ENCODE measurements at places on chromosomes 16 and 17.

DNA sequence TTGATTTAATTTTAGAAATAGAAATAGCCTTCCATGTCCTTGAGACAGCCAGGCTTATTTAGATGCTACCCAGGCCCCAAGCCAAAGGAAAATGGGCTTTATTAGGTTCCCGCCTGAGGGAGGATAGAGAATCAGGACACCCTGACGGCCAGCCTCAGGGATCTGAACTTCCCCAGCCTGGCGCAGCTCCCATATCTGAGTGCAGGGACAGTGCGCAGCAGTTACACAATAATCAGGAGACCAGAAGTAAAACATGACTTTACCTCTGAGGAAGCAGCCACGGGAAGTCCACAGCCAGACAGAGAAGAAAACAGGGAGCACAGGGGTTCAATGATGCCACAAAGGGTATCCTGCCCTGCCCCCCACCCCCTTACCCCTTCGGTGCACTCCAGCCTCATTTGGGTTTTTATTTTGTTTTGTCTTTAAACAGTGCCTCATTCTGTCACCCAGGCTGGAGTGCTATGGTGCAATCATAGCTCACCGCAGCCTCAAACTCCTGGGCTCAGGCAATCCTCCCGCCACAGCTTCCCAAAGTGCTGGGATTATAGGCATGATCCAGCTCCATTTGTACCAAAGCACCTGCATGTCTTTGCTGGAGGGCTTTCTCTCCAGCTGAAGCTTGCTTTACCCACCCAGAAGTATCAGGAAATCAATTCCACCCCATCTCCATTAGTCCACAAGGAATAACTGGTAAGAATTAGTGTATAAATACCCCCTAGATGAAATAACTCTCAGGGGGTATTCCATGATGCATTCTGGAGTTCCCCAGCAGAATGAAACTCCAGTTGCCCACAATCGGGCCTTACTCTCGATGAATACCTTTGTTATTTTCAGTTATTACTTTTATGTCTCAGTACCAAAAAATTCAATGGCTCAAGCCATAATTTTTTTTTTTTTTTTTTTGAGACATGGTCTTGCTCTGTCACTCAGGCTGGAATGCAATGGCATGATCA is 21.9 kb downstream of the ORC6 start:
- no peak for DNase-seq

- DNase-seq, result peak; percentile 65
These were observed at the start of gene ZBTB4 for GRCh38 chr17:7479213-7480088. TSS of gene ZBTB4 (minus strand) at chr17:7479631. CDS start at chr17:7466801, 12,830 bp downstream.

DNA sequence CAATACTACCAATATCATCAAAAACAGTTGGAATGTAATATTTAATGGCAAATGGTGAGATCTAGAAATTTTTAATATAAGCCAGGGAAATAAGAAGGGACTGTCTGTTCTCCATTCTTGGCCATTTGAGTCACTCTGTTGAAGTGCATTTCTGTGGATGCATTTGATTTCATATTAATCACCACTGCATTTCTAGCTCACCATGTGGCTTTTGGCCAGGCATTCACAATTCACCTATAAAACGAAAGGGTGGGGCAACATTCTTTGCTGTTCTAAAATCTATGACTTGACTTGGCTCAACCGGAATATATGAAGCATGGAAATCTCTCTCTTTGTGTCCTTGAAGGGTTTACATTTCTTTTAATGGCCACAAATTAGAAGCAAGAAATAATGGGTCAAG is 483.0 kb downstream of the SLC39A11 start:
- DNase-seq, result no peak

DNA sequence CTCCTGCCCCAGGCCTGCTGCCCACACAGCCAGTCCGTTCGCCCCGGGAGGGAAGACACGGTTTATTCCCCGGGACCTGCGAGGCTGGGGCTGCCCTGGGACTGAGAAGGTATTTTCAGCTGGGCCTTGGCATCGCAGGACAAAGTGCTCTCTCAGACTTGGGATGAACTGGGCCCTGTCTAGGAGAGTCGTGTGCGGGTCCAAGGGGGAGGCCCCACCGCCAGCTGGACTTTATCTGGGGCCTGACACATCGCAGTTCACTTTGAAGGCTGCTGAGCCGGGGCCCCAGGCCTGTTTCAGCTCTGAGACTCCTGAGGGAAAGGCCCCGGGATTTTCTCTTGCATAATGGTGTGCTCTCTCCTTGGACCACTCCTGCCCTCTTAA is 6.8 kb downstream of the CRISPLD2 start:
- DNase-seq, result no peak

GRCh38 chr17:32266389-32267301 is 1.0 kb downstream of the RHBDL3 start:
- peak; percentile 16 for DNase-seq

DNA sequence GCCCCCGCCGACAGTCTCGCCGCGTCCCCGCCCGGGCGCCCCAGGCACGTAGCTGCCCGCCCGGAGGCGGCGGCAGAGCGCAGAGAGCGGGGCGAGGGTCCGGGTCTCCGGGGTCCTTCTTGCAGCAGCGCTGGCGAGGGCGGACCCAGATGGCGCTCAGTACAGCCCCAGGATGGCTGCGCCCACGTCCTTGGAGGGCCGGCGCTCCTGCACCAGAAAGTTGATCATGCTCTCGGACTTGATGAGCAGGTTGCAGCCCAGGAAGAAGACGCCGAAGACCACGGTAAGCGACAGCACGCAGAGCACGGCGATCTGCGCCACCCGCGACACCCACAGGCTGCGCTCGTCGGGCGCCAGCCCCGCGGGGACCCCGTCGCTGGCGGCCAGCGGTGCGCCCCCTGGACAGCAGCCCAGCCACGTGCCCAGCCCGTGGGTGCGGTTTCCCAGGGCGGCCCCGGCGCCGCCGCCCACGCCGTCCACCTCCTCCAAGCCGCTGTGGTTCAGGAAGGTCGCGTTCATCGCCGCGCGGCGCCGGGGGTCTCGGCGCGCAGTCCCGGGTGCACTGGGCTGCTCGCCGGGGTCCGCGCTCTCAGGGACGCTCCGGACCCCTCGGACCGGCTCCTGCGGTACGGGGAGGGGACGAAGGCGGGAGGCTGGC is 435 bp downstream of the RPRML start:
- DNase-seq, result no peak

GRCh38 chr17:71703701-71704100 is 417.1 kb upstream of the SOX9 start:
- no peak for DNase-seq

DNA sequence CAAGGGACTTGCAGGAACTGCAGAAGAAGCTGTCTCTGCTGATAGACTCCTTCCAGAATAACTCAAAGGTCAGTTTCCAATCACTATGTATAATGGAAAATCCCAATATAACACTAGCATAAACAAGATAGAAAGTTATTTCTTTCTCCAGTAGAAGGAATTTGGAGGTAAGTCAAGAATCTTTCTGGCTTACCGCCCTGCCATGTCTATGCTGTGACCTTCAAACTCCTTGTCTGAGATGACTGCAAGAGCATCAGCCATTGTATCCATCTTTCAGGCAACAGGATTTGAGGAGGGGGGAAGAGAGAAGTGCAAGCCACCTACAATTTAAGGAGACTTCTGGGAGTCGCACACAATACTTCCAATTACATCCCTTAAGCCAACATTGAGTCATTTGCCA is 2.7 kb downstream of the LDAF1 start:
- no peak for DNase-seq

DNA sequence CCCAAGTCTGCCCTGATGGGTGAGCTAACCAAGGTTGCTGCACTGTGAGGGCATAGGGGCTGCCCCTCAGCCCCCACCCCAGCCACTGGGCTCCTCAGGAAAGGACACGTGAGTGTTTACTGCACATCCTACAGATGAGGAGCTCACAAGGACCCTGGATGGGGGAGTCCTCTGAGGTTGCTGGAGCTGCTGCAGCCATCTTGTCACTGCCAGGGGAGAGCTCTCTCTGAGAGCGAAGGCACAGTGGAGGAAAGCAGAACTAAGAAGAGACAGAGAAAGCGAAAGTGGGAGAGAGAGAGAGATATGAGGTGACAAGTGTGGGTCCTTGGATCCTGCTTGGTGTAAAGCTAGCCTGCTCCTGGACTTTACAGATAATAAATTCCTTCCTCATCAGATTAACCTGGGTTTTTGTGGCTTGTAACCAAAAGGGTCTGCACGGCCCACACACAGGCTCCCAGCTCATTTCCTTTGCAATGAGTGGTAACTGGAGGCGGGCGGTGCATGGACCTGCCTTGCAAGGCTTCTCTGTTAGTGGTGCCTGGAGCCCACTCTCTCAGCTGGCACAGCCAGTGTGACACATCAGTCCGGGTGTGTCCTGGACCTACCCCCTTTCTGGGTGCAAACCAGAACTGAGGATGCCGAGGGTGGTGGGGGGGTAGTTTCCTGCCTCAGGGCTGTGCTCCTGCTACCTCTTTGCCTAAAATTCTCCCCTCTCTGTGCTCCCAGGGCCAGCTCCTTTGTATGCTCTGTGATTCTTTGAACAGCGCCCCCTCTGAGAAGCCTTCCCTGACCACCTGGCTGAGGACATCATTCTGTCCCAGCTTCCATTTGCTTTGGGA is 14.2 kb downstream of the SNX20 start:
- peak; percentile 42 for DNase-seq

DNA sequence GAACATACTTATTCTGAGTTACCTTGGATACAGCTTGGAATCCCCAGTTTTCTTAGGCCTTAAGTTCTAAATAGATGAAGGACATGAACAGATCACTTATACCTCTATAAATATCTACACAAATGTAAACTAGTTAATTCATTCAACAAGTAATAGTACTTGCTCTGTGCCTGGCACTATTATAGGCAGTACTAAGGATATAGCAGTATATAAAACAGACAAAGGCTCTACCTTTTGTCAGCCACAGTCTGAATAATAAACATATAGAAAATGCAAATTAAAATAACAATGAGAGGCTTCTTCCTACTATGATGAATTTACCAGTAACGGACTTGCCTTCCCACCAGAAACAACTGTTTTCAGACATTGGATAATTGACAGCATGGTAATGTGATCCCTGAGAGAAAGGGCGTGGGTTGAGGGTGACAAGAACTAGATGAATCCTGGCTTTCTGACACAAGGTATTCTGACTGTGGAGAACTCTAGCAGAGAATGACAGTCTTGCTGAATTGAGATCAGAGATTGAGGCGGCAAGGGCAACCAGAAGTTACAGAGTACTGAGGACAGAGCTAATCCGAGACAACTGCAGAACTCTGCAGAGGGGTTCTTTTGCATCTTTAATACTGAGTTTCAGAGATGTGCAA is 170.5 kb downstream of the TANC2 start:
- no peak for DNase-seq

- no peak for DNase-seq
These were observed 62.6 kb downstream of the AMFR start for GRCh38 chr16:56362706-56363105.

DNA sequence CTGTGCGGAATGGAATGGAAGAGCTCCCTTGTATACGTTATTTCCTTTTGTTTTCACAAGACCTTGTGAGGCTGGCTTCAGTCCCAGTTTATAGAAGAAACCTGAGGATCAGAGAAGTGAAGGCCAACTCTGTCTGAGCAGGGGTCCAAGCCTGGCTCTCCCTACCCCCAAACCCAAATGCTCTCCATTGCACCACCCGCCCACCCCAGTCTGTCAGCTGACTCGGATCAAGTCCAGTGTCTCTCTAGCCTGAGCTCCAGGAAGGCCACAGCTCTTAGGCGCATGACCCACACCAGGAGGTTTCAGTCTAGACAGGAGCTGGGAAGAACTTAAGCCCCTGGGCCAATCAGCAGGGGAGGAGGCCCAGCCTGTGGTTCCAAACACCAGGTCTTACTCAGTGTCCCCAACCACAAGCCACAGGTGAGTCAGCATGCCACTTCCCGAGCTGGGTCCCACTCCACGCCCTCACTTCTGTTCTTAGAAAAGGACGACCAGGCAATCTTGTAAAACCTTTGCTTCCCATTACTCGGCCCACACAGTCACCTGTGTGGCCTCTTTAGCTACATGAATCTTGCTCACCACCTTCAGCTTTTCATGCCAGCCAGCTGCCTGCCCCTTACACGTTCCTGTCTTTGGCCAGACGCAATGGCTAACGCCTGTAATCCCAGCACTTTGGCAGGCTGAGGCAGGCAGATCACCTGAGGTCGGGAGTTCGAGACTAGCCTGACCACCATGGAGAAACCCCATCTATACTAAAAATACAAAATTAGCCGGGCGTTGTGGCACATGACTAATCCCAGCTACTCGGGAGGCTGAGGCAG is 27.8 kb downstream of the TK2 start:
- DNase-seq, result peak; percentile 92

GRCh38 chr16:50696575-50697420 is 3.4 kb downstream of the NOD2 start:
- DNase-seq, result peak; percentile 37

DNA sequence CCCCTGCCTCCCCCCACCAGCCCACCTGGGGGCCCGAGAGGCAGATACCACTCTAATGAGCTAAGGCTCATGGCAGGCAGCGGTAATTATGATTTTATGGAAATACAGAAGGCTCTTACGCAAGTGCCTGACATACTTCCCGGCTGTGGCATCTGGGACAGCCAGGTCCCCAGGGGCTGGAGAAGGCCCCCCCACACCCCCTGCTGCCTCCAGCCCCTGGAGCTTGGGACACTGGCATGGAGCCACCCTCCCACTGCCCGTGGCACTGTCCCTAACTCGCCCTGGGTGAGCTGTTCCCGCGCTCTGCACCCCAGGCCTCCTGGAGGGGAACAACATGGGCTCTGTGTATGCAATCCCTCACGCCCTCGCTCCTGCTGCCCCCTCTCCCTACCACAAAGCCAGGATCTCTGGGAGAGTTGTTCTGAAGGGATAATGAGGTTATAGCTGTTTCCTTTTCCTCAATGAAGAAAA is 5.4 kb upstream of the STAC2 start:
- DNase-seq, result no peak

- peak; percentile 57 for DNase-seq
These were observed 90.8 kb upstream of the TOB1 start for GRCh38 chr17:50956750-50957523.

DNA sequence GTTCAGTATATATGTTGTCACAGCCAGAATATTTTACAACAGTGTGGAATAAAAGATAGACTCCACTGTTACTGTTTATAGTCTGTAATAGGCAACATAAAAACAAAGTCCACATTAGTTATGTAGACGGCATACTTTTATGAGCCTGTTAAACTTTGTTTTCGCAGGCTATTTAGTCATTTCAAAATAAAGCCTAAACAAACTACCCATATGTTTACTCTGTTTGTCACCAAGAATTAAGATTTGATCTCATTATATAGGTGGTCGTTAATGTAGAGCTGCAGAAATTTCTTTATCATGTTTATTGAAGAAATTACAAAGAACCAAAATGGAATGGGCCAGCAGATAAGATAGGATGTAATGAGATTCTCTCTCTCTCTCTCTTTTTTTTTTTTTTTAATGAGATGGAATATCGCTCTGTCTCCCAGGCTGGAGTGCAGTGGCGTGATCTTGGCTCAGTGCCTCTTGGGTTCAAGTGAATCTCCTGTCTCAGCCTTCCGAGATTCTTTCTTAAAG is 943.8 kb upstream of the SOX9 start:
- no peak for DNase-seq
